ENCODE measurements at places on chromosomes 7 and 10.

DNA sequence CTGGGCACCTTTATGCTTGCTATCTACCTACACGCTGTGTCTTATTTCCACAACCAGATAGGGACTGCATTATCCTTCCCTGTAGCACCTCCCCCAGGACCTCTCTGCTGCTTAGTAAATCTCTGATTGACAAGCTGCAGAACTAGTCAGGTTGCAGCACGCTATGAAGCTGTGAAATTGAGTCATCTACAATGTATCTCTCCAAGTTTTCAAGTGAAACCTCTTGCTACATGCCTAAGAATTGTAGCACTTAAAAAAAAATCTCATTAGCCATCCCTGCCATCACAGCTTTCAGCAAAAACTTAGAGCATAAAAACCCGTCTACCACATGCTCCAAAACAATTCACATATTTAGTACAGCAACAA is 69.7 kb upstream of the FGFR2 start:
- no peaks in the 10 kb centered on the region for H3K36me3 ChIP-seq
- no peaks in the 10 kb centered on the region for H3K4me1 ChIP-seq
- no peak overlapping the region for H3K4me3 ChIP-seq
- H3K27ac ChIP-seq = peak overlapping the region; percentile 68
- no peak for DNase-seq
- H3K27me3 ChIP-seq = no peaks in the 10 kb centered on the region

GRCh38 chr7:157309988-157310668 is 26.7 kb upstream of the DNAJB6 start:
- no peaks in the 10 kb centered on the region for H3K4me1 ChIP-seq
- DNase-seq = no peak
- H3K36me3 ChIP-seq = no peaks in the 10 kb centered on the region

GRCh38 chr10:111273235-111273634 is 196.4 kb downstream of the ADRA2A start:
- no peaks in the 10 kb centered on the region for H3K36me3 ChIP-seq
- H3K27me3 ChIP-seq = no peaks in the 10 kb centered on the region
- H3K27ac ChIP-seq = no peak overlapping the region

DNA sequence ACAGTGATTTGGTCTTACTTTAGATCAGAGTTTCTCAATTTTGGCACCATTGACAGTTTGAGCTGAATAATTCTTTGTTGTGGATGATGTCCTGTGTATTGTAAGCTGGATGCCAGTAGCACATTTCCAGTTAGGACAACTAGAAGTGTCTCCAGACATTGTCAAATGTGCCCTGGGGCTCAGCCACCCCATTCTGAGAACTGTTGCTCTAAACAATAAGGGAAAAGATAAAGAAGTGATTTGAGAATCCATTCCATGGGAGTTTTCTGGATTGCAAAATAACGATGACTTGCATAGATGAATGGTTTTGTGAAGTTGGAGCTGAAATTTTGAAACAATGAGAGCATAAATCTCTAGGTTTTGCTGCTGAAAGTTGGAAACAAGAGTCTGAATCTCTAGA is 44.6 kb downstream of the NUP205 start:
- H3K27ac ChIP-seq = no peak overlapping the region
- peaks cover 50% of the 10 kb centered on the region for H3K36me3 ChIP-seq
- no peak overlapping the region for H3K4me3 ChIP-seq
- H3K4me1 ChIP-seq = no peaks in the 10 kb centered on the region
- DNase-seq = no peak
- H3K27me3 ChIP-seq = no peaks in the 10 kb centered on the region

DNA sequence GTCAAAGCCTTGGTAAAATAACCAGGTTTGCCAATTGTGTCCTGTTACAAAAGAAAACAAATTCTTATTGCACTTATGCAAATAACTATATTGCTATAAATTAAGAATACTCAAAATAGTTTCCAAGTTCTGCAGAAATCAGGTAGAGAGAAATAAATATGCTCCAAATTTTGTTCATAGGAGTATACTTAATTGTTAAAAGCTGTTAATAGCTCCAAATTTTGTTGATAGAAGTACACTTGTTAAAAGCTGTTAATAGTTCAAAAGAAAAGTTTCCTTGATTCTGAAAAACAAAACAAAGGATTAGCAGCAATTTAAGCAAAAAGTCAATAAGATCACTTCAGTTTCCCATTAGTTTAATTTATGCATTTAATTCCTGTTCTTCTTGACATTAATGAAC is 46.4 kb upstream of the ZNF138 start:
- peaks cover 11% of the 10 kb centered on the region for H3K4me1 ChIP-seq
- no peaks in the 10 kb centered on the region for H3K27me3 ChIP-seq
- H3K36me3 ChIP-seq = no peaks in the 10 kb centered on the region
- DNase-seq = no peak
- no peak overlapping the region for H3K4me3 ChIP-seq

DNA sequence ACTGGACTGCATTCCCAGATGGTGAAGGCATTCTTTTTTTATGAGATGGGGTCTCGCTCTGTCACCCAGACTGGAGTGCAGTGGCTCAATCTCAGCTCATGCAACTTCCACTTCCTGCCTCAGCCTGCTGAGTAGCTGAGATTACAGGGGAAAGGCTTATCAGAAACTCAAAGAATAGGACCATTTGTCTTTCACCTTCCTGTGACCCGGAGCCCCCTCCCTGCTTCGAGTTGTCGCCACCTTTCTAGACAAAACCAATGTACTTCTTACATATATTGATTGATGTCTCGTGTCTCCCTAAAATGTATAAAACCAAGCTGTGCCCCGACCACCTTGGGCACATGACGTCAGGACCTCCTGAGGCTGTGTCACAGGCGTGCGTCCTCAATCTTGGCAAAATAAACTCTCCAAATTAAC is 1.8 kb upstream of the METTL27 start:
- DNase-seq = no peak
- H3K27me3 ChIP-seq = no peaks in the 10 kb centered on the region
- H3K36me3 ChIP-seq = no peaks in the 10 kb centered on the region
- H3K4me3 ChIP-seq = no peak overlapping the region
- peaks cover 8% of the 10 kb centered on the region for H3K4me1 ChIP-seq

DNA sequence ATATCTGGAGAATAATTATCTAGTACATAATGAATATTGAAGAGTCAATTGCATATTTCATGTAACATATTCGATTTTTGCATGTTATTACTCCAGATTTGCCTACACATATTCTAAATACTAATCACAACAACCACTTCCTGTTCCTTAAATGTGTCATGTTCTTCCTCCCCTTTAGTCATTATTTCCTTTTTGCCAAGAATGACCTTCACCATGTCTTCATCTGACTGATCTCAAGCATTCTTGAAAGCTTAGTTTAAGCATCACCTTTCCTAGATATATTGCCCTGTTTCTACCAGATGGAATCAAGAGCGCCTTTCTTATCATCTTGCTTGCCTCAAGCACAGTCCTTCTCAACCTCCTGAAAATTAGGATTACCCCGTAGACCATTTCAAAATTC is 23.5 kb upstream of the MEOX2 start:
- H3K4me1 ChIP-seq = no peaks in the 10 kb centered on the region
- no peak overlapping the region for H3K27ac ChIP-seq
- DNase-seq = no peak
- H3K27me3 ChIP-seq = no peaks in the 10 kb centered on the region
- H3K4me3 ChIP-seq = no peak overlapping the region
- H3K36me3 ChIP-seq = no peaks in the 10 kb centered on the region

DNA sequence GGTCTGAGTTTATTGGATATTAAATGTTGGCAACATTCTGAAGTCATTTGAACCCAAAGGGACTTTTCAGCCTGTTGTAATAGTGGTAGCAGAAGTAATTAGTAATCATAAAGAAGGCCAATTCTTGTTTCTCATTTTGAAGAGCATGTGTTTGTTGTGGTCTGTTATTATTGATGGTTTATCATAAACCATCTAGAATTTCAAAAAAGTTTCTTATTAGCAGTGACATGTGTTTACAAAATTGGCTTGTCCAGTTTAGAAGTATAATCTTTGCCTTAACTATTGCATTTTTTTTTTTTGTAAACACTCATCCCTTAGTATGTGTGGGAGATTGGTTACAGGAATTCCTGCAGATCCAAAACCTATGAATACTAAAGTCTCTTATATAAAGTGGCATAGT is 177.8 kb downstream of the BBS9 start:
- no peak overlapping the region for H3K27ac ChIP-seq
- no peak for DNase-seq
- H3K4me1 ChIP-seq = no peaks in the 10 kb centered on the region
- no peak overlapping the region for H3K4me3 ChIP-seq
- peaks cover 7% of the 10 kb centered on the region for H3K36me3 ChIP-seq
- no peaks in the 10 kb centered on the region for H3K27me3 ChIP-seq

DNA sequence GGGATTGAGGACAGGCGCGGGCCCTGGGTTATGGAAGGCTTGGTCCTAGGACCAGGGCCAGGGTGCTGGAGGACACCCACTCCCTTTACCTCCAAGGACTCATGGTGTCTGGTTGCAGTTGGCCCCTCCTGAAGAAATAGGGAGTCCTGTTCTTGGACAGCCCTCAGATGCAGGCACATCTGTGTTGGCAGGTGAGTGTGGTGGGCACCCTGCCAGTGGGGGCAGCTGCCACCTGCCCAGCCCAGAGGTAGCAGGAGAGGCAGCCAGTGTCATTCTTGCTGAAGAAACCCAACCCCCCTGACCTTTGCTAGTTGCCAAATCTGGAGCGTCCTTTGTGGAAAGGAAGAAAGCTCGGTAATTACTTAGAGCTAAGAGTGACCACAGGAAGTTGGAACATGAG is 8.3 kb downstream of the GALNT17 start:
- DNase-seq = no peak
- H3K27me3 ChIP-seq = no peaks in the 10 kb centered on the region
- no peak overlapping the region for H3K4me3 ChIP-seq
- no peaks in the 10 kb centered on the region for H3K36me3 ChIP-seq
- peaks cover 3% of the 10 kb centered on the region for H3K4me1 ChIP-seq
- H3K27ac ChIP-seq = no peak overlapping the region

DNA sequence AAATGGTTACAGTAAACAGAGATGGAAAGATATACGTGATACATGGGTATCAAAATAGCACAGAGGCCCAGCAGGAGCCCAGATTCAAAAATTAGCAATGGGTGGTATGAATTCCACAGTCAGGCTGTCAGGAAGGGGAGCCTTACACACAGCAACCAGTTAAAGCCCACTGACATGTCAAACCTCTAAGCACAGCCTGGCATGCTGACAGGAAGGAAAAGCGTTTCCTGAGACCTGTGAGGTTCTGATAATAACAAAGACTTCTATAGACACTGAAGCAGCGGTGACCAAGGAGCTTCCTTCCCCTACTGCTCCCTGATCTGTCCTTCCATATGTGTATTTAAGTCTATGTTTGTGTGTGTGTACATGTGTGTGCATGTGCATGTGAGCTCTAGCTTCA is 89.9 kb downstream of the PHYHIPL start:
- H3K27me3 ChIP-seq = no peaks in the 10 kb centered on the region
- H3K4me1 ChIP-seq = no peaks in the 10 kb centered on the region
- H3K27ac ChIP-seq = no peak overlapping the region
- no peak for DNase-seq

- peaks cover 42% of the 10 kb centered on the region for H3K4me1 ChIP-seq
- peak; percentile 37 for DNase-seq
- H3K27me3 ChIP-seq = peaks cover 99% of the 10 kb centered on the region
- H3K27ac ChIP-seq = no peak within 1 kb of the TSS
- H3K4me3 ChIP-seq = no peak within 1 kb of the TSS
These were observed at the start of gene CHAT for GRCh38 chr10:49613882-49614241. TSS of gene CHAT (plus strand) at chr10:49614037. CDS start at chr10:49614190, 153 bp downstream.

DNA sequence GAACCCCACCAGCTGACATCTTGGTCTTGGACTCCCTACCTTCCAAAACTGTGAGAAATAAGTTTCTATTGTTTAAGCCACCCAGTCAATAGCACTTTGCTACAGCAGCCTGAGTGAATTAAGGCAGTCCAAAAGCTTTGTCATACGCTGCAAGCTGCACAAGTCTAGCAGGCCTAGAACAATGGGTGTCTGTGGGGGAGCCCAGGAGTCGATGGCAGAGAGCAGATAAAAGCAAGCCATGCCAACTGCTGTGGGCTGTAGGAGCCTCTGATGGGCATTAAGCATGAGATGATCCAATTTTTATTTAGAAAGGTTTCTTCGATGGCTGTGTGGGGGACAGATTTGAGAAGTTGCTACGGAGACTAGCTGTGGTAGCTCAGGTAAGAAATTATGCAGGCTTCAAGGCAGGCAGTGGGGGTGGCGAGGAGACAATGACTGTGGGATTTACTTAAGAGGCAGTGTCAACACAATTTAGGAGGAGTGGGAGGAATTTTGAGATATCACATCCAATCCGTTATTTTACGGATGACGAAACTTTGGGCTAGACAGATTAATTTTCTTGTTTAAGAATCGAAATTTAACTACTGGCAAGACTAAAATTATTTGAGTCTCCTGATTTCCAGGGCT is 110.4 kb downstream of the NRCAM start:
- no peak for DNase-seq
- H3K27ac ChIP-seq = no peak overlapping the region
- H3K36me3 ChIP-seq = no peaks in the 10 kb centered on the region
- H3K27me3 ChIP-seq = no peaks in the 10 kb centered on the region
- no peak overlapping the region for H3K4me3 ChIP-seq
- H3K4me1 ChIP-seq = no peaks in the 10 kb centered on the region

DNA sequence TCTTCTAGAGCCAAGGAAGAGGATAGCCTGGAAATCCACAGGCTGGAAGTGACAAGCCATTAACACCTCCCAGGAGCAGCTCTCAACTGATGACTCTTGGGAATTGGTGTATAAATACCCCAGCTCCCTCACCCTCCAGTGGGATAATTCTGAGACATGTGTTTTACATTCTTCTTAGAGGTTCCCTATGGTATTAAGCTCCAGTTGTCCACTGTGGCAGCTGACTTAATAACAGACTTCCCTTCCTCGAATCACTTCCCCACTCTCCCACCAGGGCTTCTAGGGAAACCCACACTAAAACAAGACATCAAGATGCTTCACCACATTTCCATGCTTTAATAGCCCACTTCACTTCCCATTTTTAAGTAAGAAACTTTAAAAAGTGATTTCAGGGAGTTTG is 47.2 kb downstream of the FAM107B start:
- DNase-seq = no peak
- H3K27ac ChIP-seq = no peak overlapping the region
- no peaks in the 10 kb centered on the region for H3K4me1 ChIP-seq

DNA sequence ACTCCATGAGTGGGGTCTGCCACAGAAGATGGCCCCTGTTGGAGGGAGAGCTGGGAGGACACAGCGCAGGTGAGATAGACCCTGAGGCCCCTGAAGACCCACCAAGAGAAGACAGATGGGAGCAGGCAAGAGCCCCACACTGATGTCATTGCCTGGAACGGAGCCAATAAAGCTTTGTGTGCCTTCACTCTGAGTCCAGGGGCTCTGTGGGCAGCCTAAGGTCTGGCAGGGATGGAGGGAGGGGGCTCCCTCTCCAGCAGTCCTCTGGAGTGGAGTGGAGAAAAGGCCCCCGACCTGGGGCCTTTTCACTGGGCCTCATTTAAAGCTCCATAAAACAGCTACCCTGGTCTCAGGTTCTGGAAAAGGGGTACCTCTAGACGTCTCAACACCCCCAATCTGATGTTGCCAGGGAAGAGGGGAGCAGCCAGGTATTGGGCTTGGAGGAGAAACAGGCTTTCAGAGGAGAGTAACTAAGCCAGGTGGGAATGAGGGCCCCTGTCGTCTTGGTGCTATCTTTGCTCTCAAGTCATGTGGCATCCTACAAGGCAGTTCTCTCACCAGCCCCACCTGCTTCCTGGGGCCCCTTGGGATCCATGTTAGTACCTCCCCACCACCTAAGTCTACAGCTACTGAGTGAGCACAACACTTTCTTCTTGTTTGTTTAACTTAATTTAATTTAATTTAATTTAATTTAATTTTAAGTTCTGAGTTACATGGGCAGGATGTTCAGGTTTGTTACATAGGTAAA is 1.4 kb downstream of the C10orf62 start:
- H3K36me3 ChIP-seq = no peaks in the 10 kb centered on the region
- H3K27ac ChIP-seq = no peak overlapping the region
- no peak for DNase-seq
- peaks cover 22% of the 10 kb centered on the region for H3K4me1 ChIP-seq
- no peaks in the 10 kb centered on the region for H3K27me3 ChIP-seq
- H3K4me3 ChIP-seq = no peak overlapping the region

All from tibial artery (tissue), 4 donors.